GM03348 (cell line): ENCODE measurements at places on chromosomes 12 and 14.

DNA sequence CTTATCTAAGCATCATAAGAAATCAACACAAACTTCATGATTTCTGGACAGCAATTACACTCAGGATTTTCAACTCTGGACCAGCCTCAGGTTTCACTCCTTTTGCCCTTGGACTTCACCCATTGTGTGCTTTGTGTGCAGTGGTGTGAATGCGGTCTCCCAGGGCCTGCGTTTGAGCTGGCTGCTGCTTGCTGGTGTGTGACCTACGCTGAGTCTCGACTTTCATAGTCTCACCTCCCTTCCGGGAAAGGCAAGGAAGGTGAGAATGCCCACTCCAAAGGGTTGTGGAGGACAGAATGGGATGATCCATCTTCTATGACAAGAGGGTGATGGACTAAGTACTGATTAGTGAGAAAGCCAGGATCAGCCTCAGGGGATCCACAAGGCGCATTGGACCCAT lies 228.8 kb downstream of the C12orf75 start:
- DNase-seq, result no peak

DNA sequence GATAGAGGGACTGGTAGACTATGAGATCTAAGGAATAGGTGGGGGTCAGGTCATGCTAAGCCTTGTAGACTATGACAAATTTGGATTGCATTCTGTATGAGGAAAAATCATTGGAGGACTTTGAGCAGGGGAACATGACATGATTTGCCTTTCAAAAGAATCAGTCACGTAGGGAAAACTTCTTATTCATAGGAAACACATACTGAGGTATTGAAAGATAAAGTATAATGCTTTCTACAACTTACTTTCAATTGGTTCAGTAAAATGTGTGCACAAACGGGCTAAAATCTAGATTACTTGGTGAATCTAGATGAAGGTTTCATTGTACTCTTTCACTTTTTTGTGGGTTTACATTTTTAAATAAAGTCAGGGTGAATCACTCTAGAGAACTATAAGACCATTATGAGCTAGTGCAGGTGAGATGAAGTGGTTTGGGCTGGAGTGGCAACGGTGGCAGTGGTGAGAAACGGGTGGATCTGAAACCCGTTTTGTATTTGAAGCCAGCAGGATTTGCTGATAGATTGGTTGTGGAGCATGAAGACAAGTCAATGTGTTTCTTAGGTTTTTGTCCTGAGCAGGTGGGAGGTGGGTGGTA lies 6.7 kb downstream of the BBS10 start:
- peak; percentile 25 for DNase-seq

- no peak for DNase-seq
Measured at GRCh38 chr12:65854629-65855028, 30.3 kb downstream of the HMGA2 start.

- peak; percentile 8 for DNase-seq
Measured at GRCh38 chr12:20455001-20455706, 86.8 kb downstream of the PDE3A start.

GRCh38 chr14:50528000-50528399 lies 4.4 kb downstream of the MAP4K5 start:
- peak; percentile 31 for DNase-seq
